WERI-Rb-1 (cell line): ENCODE measurements at places on chromosomes 7 and 10.

DNA sequence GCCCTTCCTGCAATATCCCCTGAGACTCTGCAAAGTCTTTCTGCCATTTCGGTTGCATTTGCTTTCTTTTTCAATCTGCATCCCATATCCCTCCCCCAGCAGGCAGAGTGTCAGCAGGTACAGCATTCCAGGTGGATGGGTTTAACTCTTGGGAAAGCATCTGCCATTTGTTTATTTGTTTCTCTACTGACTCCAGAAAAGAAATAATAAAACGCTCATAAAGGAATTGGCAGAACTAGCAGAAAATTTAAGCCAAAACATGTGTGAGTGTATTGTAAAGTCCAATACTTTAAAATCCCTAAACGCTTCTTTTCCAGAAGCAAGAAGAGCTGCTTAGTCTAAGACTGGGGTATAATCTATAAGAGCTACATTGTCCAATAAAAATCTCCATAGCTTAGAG, 393.8 kb downstream of the TNS3 start:
- DNase-seq, result no peak

DNA sequence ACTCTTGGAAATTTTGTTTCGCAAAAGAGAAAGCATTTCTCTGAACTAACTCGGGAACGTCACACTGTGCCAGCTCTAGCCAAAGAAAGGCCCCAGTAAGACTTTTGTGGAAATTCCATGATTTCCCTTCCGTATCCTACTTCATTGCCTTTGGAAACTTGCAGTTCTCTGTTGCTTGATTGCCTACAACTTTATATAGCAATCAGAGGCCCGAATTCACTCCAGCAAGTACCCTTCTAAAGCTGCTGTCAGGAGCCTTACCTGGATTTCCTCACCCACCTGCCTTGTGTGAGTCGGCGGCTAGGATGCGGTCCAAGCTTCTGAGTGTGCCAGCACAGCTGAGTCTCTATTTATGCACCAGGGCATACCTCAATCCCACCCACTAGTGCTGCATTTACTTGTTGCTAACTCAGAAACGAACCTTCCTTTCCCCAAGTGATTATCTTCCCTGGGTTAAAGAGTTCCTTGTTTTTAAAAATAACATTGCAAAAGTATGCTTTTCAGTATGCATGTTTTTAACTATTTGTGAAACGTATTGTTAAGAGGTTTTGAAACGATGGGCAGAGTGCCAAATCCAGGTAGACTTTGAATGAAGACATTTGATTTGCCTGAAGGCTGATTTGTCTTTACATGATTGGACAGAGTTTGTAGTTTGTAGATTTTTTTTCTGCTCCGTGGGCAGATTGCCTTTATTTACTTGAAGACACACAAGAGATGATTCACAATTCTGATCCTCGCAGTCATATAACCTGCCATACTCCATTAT, at the start of gene AGR2:
Gene AGR2 (minus strand): TSS at position 326 of the 766 bp plus-strand sequence. CDS start 3,203 bp downstream, outside the sequence.
- no peak for DNase-seq

DNA sequence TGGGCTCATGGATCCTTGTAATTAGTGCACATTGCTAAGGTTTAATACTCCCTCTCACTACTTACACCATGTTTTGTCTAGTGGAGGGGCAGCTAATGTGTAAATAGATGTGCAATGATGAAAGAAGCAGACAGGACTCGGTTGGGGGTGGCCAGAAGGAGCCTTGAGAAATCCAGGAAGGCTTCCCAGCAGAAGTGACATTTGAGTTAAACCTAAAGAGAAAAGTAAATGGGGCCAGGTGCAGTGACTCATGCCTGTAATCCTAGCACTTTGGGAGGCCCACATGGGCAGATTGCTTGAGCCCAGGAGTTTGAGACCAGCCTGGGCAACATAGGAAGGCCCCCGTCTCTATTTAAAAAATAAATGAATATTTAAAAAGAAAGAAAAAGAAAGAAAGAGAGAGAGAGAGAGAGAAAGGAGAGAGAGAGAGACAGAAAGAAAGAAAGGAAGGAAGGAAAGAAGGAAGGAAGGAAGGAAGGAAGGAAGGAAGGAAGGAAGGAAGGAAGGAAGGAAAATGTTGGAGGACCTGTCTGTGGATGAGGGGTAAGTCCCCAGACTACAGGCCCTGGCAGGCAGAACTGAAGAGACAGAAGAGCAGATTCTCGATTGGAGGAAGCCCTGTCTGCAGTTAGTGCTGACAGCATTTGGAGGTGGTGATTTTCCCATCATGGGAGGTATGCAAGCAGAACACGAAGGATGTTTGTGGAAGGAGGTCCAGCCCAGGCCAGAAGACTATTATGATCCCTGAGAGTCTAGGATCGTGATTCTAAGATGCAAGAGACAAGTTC, 3.6 kb downstream of the ELN start:
- DNase-seq, result no peak

- DNase-seq, result no peak
Observed at GRCh38 chr10:46296641-46297141, 9.9 kb downstream of the ANTXRL start.

- no peak for DNase-seq
Observed at GRCh38 chr7:41732436-41732785, 29.5 kb upstream of the INHBA start.

DNA sequence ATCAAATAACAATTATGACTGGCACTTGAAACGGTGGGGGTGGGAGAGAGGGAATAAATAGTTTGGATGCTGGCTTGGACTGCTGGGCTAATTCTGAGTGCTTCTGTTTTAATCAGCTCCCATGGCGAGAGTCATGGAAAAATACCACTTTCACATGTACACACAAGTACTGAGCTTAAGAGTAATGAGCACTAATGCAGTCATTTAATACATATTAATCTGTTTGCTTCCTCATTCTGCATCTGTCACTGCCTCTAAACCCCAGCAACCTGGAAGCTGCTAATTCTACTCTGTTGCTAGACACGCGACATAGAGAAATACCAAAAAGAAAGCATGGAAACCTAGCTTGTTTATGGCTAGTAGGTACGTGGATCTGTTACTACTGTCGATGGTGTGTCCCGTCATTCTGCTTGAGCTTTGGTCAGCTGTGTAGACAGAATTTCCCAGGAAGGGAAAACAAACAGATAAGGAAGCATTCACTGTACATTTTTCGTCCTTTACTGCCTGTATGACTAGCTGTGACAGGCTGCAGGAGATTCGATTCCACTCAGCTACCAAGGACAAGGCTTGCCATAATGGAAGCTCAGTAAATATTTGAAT, 238.8 kb downstream of the BAMBI start:
- DNase-seq, result peak; percentile 5

- DNase-seq, result no peak
Observed at GRCh38 chr7:128352153-128352537, 8.4 kb upstream of the RBM28 start.

DNA sequence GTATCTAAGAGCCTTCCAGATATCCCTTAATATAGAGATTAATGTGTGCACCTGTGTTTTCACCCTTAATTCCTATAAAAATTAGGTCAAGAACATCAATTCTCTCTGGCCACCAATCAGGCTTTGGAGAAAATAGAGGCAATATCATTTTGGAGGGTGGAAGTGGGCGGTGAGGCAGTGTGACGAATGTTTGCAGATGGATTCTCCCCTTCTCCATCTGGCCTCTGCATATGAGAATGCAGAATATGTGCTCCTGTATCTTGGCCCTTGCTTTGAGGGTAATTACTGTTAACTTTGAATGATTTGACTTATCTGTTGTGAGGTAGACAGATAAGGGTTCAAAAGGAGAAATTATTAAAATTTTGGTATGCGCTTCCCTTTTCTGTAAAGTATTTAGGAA, 304.0 kb upstream of the NPSR1 start:
- DNase-seq, result no peak

GRCh38 chr7:143391462-143392404, 10.6 kb downstream of the ZYX start:
- no peak for DNase-seq

DNA sequence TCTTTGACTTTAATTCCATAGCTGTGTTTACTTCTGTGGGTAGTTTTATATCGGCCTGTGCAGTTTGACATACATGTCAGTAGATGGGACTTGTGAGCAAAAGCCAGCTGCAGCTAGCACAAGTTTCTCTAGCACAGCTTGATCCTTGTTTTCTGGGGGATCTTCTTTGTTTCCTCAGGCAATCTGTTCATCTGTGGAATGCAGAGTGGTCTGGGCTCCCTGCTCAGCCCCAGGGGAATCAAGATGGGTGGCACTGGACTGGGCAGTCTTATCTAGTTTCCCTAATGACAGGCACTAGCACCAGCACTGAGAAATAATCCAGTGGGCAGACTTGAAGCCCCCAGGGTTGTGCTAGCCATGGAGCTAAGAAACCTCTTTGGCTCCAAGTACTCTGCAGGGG, 40.8 kb downstream of the CYP2C19 start:
- DNase-seq, result no peak

DNA sequence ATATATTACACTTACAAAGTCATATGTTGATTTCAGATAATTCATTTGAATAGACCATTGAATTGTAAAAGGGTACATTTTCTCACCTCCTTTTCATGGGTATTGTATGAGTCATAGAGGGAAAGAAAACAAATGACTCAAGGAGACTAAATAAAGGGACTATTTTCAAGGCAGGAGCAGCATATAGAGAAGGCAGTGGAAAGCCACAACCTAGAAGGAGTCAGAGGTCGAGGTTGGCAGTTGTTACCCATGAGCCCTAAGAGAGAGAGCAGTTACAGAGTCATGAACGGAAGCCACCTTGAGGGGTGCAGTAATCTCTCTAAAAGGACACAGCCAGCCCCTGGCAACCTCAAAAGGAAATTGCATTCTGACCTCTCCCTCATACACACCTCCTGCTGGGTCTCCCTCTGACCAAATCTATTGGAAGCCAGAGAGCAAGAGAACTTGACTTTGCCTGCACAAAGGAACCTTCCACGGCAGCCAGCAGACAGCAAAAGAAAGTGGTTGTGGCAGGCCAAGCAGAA, 137.9 kb downstream of the GRM8 start:
- DNase-seq, result no peak

DNA sequence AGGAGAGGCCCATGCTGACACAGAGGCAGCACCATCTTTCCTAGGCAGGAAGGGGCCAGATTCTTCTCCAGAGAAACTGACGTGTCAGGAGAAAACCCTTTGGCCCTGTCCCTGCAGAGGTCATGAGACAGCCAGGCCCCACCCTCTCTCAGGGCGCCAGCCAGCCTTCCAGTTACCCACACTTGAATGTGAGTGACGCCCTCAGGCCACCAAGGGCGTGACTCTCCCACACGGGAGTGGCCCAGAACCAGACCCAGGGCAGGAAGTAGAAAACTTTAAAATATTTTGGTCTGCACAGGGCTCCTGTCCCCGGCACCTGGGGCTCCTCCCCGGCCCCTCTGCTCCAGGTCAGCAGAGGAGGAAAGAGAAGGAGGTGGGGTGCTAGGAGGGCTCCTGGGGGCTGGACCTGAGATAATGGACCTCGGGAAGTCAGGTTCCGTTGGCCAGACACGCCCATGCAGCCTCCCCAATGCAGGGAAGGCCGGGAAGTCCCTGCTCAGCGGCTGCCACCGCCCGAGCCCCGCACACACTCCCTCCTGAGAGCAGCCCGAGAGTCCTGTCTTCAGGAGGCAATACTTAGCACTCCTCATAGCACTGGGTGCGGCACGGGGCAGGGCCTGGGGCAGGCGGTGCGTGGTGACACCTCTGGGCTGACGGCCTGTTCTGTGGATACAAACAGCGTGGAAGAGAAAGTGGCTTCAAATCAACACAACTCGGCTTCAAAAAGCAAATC, 67.0 kb upstream of the CFAP46 start:
- DNase-seq, result no peak
